Activated CD4-positive, alpha-beta T cell treated with anti-CD3 and anti-CD28 coated beads for 36 hours (primary cell): ENCODE measurements at places on chromosomes 5 and 9. TPM values are rescaled to one million over a fixed set of nuclear protein-coding genes. Genes with fewer than 3 reads are reported as not detected.

Gene PTPN3
- total RNA-seq = 0.32 TPM

DNA sequence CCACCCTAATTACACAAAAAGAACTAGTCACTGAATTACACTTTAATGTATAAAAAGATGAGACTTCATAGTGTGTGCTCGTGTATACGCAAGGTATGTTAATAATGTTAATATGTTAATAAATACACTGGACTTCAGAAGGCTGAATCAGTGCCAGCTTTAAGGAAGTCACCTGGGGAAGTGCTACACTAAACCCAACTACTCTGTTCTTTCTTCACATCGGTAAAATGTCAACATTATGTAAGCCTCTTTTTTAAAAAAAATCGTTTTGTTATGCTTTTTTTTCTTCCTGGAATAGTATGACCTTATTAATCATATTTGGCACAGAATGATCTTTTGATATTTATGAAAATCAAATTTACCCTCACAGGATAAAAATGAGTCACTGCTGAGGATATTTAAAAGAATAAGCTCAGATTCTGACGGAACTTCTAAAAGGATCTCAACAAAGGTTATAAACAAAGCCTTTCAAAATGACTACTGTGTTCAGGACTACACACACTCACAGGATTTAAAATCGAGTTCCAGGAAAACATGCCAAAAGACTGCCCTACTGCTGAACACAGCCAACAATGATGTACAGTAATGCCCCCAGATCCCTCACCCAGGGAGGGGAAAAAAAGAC, 75.9 kb downstream of the AUH start:
- no peak for DNase-seq

DNA sequence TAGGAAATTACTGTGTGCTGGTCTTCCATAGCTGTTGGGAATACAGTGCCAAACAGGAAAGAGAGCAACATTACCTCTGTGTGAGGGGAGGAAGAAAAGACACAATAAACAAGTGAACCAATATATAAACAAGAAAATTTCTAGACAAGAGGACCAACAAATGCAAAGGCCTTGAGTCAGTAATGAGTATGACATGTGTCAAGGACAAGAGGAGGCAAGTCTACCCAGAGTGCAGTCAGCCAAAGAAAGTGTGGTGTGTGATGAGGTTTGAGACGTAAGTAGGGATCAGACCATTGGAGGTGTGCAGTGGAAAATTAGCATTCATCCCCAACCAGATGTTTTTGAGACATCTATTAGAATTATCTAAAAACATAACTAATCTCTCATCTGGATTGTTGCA, 69.5 kb upstream of the CDH6 start:
- DNase-seq = no peak

Gene CACNA1B
- total RNA-seq = 0.05 TPM

Gene ENTREP1
- not detected for total RNA-seq

DNA sequence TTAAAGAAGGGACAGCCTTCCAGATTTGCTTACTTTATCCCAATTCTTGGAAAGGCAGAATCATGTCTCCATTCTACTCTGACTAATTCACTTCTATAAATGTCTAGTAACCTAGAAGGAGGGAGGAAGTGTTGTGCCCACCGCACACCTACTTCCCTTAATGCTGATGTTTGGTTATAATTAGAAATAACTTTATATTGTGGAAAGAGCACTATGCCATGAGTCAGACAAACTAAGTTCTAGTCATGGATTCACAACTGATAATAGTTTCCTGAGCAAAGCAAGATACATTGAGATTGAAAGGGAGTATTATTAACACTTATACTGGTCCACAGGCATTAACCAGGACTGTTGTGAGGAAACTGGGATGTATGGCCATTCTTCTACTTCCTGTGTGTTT, 345.9 kb upstream of the RPS23 start:
- DNase-seq = no peak

- no peak for DNase-seq
Measured at GRCh38 chr5:59583151-59583809, 310.2 kb downstream of the PDE4D start.

Gene TMEFF1
- not detected for total RNA-seq

Gene TICAM2
- total RNA-seq = 1.7 TPM

DNA sequence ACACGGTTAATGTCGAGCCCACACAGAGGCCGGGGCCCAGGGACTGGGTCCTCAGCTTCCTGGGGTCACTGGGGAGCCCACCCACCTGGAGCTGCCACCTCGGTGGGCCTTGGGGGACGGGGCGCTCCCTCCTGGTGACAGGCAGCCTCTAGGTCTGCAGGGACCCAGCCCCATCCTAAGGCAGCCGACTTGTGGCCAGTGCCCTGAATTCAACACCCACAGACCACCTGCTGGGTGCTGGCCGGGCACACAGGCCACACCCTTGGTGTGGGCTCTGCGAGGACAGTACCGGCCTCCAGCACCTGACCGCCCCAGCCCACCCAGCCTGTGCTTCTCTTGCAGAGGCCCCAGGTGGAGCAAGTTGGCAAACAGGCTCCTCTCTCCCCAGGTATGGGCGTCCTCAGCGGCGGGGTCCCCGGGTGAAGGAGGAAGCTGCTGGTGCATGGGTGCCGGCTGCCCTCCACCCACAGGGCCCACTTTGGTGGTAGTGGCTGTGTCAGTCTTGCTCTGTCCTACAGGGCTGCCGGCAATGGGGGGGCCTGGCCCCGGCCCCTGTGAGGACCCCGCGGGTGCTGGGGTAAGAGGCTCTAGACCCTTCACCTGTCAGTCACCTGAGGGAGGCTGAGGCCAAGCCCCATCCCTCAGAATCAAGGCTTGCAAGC, 8.3 kb downstream of the ENTPD8 start:
- no peak for DNase-seq

Gene CDC14B
- total RNA-seq = 1.1 TPM

Gene F2RL1
- total RNA-seq = 1.3 TPM

- DNase-seq = peak; percentile 28
Measured at GRCh38 chr5:65961633-65962032, 35.3 kb downstream of the ERBIN start.

Gene FOXE1
- total RNA-seq = 0.07 TPM

GRCh38 chr5:1239505-1240251, 14.5 kb downstream of the SLC6A18 start:
- no peak for DNase-seq

DNA sequence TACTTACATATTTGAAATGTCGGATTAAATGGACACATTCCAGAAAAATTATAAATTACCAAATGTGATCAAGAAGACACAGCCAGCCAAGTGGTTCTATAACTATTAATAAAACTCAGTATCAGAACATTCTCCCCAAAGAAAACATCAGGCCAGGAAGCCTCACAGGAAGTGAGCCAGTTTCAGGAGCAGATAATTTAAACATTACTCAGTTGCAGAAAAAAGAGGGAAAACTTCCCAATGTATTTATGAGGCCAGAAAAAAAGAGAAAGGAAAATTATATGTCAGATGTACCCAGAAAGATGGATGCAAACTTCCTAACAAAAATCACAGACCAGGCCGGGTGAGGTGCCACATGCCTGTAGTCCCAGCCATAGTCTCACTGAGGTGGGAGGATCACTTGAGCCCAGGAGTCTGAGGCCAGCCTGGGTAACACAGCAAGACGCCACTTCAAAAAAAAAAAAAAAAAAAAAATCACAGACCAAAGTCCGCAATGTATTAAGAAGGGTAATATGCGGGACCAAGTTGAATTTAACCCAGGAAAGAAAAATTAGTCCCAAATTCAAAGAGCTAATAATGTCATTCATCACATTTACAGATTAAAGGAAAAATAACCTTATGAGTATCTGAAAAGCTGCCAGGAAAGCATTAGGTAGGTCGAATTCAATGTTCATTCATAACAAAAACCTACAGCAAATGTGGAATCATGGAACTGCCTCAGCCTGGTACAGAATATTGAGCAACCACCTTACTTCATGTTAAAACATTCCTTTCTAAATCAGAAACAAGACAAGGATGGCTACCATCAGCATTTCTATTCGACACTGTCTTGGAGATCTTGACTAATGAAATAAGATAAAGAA, 37.2 kb upstream of the NRARP start:
- DNase-seq = no peak

DNA sequence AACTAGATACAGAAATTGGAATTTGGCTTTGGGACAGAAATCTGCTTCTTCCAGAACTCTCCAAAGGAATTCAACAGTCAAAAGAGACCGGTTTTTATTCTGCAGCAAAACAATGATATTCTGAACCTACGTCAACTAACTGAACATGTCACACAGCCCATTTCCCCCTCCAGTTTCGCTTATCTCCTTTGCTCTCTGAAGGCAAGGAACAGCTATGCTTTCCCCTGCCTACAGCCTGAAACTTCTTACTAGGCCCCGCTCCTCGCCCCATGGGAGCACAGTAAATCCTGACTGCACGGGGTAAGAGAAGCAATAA, 488 bp downstream of the SKIC3 start:
- DNase-seq = no peak
